ENCODE measurements at places on chromosomes 2 and 18. TPM values are rescaled to one million over a fixed set of nuclear protein-coding genes. Genes with fewer than 3 reads are reported as not detected.

Gene STRN
- 37.5 TPM for total RNA-seq

Gene SCYGR4
- not detected for total RNA-seq

Gene TLX2
- total RNA-seq: 0.93 TPM

Gene NT5C1B
- not detected for total RNA-seq

Gene ACKR3
- 26.8 TPM for total RNA-seq

Gene RGPD3
- 1.3 TPM for total RNA-seq

Gene CCDC150
- 5.6 TPM for total RNA-seq

Gene MERTK
- total RNA-seq: 12.6 TPM

Gene TOGARAM2
- total RNA-seq: 0.55 TPM

Gene DES
- total RNA-seq: 249 TPM

Gene OTOF
- total RNA-seq: 0.66 TPM

Gene DSG4
- total RNA-seq: not detected

Gene UGT1A3
- not detected for total RNA-seq

Gene LINC00305
- total RNA-seq: not detected

Gene STAT4
- 5.8 TPM for total RNA-seq

Gene IL37
- not detected for total RNA-seq

Gene FOSL2
- total RNA-seq: 35.8 TPM

Gene XIRP2
- 7.5 TPM for total RNA-seq

Gene POTEI
- 0.22 TPM for total RNA-seq

Gene LIPG
- 20.2 TPM for total RNA-seq

Gene TMEM247
- not detected for total RNA-seq

Gene EPHA4
- 65.6 TPM for total RNA-seq

Gene SPATA3
- total RNA-seq: not detected

Gene AGXT
- total RNA-seq: not detected

Gene SPDYA
- 3.7 TPM for total RNA-seq

Gene GAL3ST2
- total RNA-seq: 0.71 TPM

Gene ZNF638
- total RNA-seq: 447 TPM

Gene TTR
- 86.6 TPM for total RNA-seq

Gene LYG2
- total RNA-seq: not detected

Gene POU3F3
- total RNA-seq: 4.2 TPM

Gene AFTPH
- total RNA-seq: 76.0 TPM

Gene CDK15
- total RNA-seq: 1.7 TPM

Gene DBI
- 91.2 TPM for total RNA-seq

Gene OST4
- total RNA-seq: 272 TPM

Gene SCN2A
- total RNA-seq: 24.2 TPM

Gene PPM1G
- total RNA-seq: 54.4 TPM

Gene MOCOS
- total RNA-seq: 1.2 TPM

Gene VWC2L
- total RNA-seq: 11.5 TPM

Gene ADAM23
- total RNA-seq: 9.5 TPM

Gene HOXD13
- not detected for total RNA-seq

Gene ALPI
- not detected for total RNA-seq

Gene RFX8
- 1.5 TPM for total RNA-seq

Gene RMND5A
- total RNA-seq: 93.2 TPM

Gene ETAA1
- total RNA-seq: 39.5 TPM

Gene RTP5
- total RNA-seq: not detected

Gene AKAIN1
- total RNA-seq: 1.3 TPM

Gene ZSWIM2
- not detected for total RNA-seq

Gene SNTG2
- total RNA-seq: 1.7 TPM

Gene MAL
- total RNA-seq: 4.9 TPM

Gene MYO5B
- total RNA-seq: 56.7 TPM
